ENCODE measurements at places on chromosomes 16 and 17. TPM values are rescaled to one million over a fixed set of nuclear protein-coding genes. Genes with fewer than 3 reads are reported as not detected.

DNA sequence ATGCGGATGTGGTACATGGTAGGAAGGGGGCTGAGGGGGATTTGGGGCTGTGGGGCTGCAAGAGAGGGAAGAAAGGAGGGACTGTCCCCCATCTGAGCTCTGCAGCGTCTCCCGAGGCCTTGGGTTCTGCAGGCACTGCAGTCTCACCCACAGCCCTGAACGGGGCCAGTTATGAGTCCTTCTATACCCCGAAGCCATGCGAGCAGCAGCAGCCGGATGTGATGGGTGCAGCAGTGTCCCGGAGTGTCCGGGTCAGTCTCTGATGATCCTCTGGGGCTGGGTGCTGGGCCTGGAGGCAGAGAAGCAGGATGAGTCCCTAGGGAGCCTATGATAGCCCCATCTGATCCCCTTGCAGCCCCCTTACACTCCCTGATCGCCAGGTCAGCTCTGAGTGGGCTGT lies 41.5 kb downstream of the CPNE2 start:
- no peak for DNase-seq

GRCh38 chr16:58442547-58442946 lies 50.3 kb downstream of the GINS3 start:
- no peak for DNase-seq

DNA sequence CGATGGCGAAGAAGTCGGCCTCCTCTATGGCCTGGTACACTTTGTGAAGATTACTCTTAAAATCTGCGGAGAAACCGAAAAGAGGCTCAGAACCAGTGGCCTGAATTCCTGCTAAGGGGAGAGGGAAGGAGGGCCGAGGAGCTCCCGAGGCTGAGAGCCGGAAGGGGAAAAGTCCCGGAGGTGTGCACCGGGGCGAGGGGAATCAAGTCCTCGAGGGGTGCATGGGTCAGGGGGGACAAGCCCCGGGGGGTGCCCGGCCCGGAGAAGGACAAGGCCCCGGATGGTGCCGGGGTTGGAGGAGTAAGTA lies 495 bp downstream of the PARN start:
- DNase-seq: no peak

GRCh38 chr17:14791221-14791620 lies 473.9 kb downstream of the PMP22 start:
- DNase-seq: no peak

GRCh38 chr16:2449118-2449517 lies 10.8 kb upstream of the TEDC2 start:
- no peak for DNase-seq

DNA sequence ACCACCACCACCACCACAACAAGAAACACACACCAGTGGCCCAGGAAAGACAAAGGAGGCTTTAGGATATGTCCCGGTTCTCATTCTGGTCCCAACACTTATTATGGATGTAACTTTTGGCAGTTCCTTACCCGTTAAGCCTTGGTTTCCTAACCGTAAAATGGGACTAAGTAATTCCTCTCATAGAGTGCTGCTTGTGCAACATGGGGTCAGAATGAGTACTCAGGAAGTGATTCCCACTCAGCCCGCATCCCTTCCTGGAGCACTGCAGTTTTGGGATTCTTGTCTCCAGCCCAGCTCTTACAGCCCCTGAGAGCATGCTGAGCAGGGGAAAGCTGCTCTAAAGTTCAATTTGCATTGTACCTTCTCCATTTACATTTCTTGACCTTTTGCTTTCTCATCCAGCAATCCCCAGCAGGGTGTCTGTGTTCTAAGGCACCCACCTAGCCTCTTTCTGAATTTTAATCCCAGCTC lies 262.6 kb downstream of the PRKCA start:
- no peak for DNase-seq

DNA sequence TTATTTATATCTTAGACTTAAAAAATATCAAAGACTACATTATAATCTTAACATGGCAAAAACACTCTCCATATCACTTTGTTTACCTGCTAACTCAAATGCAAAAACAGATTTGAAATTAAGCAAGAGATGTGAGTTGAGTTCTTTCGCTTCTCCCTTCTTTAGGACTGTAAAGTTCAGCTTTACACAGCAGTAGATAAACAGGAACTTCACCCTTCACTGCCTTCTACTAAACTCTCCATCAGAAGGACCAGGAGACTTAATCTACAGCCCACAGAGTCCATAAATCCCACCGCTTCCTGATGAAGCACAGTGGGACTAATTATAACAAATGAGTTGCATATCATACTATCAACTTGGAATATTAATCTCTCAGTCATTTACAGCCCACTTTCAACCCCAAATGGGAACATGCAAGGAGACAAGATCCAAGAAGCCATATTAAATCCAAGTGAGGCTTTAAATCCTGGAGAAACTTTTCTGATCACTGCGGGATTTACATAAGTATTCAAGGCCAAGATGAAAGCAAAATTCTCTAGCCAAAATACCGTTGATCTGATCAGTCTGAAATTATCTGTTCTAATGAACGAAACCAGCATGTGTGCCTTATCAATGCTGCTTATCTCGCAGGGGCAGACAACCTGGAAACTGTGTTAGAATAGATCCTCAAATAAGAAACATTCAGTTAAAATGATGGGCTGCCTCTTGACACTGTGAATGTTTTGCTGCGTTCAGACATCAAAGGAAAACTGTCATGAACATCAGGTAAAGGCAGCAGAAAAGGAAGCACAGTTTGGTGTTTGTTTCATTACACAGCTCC lies 1.6 kb downstream of the AMFR start:
- DNase-seq: no peak

DNA sequence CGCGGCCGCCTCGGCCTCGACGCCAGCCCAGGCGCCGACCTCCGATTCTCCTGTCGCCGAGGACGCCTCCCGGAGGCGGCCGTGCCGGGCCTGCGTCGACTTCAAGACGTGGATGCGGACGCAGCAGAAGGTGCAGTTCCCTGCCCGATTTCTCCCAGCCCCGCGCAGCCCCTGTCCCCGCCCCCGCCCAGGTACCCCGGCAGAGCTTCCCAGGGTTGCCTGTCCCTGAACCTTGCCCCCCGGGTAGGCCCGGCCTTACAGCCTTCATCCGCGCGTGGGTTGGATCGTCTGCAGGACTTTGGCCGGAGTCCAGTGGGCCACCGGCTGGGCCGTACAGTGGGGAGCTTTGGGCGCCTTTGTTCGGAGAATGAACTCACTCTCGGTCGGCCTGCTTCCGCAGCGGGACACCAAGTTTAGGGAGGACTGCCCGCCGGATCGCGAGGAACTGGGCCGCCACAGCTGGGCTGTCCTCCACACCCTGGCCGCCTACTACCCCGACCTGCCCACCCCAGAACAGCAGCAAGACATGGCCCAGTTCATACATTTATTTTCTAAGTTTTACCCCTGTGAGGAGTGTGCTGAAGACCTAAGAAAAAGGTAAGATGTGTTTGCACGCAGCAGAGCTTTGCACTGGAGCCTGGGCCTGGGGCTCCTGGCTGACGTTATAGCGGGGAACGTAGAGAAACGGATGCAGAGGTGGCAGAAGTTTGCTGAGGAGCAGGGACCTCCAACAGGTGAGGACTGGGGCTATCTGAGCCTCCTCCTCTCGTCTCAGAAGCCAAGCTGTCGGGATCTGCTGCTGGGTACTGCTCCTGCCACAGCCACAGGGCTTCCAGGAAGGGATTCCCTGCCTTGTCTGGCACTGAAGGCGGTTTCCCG lies 593 bp downstream of the GFER start:
- DNase-seq: no peak

DNA sequence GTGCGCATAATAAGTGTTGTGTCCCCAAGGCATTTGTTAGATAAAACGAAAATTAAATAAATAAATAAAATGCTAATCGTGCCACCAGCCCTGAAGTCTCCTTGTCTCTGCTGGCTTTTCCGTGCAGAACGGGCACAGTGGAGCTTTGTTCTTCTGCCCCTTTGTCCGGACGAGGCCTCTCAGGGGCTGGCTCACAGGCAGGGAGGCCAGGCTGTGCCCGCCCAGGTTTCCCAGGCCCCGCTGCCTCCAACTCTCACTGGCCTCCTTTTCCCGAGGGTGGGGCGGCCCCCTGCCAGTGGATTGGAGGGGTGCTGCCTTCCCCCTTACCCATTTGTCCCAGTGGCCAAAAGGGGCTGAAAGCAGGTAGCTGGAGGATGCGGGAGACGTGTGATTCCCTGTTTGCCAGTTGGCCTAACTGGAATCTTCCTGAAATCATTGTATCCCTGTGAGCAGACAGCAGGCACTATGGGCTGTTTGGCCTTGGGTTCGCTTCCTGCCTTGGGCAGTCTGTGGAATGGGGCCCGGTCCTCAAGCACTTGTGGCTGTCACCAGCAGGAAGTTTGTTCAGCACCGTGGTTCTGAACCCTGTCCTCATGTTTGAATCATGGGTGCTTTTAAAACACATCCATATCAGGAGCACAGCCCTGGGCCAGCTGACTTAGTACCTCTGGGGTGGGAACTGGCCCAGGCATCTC lies 64.4 kb downstream of the KSR1 start:
- peak; percentile 40 for DNase-seq

- DNase-seq: no peak
Measured at GRCh38 chr17:356671-357434, 4.2 kb upstream of the RPH3AL start.

DNA sequence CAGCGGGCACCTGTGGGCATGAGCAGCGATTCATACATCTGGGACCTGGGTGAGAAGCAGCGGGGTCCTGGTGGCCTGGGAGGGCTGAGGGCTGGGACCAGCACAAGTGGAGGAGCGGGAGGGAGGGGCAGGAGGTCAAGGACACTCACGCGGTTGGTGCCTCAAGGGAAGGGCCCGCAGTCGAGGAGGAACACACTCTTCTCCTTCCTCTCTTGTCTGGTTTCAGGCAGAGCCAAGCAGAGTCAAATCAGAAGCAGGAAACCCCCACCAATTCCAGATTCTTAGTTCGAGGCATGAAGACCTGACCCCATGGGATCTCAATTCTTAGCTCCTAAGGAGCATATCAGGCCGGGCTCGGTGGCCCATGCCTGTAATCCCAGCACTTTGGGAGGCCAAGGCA lies 15.7 kb downstream of the DNAI2 start:
- no peak for DNase-seq

GRCh38 chr16:12573730-12574383 lies 229.8 kb downstream of the CPPED1 start:
- no peak for DNase-seq

- DNase-seq: no peak
Measured at GRCh38 chr17:1060991-1061390, 64.1 kb downstream of the TIMM22 start.

GRCh38 chr16:1715220-1715619 lies 9.2 kb downstream of the MAPK8IP3 start:
- no peak for DNase-seq

DNA sequence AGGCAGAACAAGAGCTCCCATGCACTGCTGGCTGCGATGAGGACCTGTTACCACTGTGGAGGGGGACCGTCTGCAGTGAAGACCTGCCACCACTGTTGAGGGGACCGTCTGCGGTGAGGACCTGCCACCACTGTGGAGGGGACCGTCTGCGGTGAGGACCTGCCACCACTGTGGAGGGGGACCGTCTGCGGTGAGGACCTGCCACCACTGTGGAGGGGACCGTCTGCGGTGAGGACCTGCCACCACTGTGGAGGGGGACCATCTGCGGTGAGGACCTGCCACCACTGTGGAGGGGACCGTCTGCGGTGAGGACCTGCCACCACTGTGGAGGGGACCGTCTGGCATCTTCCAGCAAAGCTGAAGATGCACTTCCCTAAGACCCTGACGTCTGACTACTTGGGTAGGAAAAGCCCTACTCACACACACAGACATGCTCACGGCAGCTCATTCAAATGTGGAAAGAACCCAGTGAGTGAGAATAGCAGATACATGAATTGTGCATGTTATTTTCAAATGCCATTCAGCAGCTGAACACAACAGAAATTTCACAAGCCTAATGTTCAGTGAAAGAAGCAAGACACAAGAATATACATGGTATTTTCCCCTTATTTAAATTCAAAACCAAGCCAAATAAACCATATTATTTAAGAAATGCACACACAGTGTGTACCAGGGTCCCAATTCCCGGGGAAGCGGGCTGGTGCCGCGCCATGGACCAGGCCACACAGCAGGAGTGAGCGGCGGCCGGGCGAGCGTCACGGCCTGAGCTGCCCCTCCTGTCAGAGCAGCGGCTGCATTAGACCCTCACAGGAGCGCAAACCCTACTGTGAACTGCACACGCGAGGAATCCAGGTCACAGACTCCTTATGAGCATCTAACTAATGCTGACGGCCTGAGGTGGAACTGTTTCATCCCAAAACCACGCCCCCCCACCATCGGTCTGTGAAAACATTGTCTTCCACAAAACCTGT lies 64.2 kb upstream of the METRNL start:
- DNase-seq: no peak

DNA sequence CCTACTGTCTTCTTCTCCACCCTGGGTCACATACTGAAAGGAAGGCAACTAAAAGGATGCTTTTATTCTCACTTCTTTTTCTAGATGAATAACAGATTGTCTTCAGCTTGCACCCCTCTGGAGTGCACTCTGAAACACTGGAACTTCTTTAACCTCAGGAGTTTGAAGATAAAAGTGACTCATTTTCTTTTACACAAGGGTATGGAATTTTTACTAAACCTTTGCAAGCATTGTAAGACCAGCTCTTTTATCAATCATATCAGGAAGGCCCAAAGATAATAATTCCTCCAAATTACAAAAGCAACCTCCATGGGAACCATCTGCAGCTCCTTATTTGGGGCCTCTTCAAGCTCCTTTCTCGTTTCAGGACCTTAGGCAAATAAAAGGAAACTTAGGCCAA lies 193.5 kb upstream of the KIF2B start:
- DNase-seq: no peak

- no peak for DNase-seq
Measured at GRCh38 chr16:11205065-11205699, 50.8 kb downstream of the SOCS1 start.

- DNase-seq: no peak
Measured at GRCh38 chr16:88102597-88102996, 151.4 kb downstream of the BANP start.

DNA sequence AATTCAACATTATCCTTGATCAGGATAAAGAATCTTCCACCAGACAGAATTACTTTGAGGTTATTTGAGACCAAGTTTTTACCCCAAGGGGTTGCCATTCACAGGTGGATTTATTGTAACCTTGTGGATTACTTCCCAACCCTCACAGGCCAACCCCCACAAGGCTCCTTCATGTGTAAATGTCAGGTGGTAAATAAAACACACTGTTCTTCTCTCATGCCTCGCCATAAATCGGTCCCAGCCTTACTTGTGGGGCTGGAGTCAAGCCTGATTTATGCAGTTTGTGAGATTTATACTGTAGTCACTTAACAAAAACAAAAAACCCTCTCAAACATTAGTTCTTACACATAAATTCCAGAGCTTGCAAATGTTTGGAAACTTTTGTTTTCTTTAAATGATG lies 98.6 kb upstream of the IRX3 start:
- no peak for DNase-seq

The NOTUM gene
- 0.31 TPM for total RNA-seq

The ADAD2 gene
- not detected for total RNA-seq

The RNF222 gene
- not detected for total RNA-seq

The MYL11 gene
- total RNA-seq: 6.1 TPM

The SARM1 gene
- 17.8 TPM for total RNA-seq

The CUEDC1 gene
- total RNA-seq: 10.9 TPM

The DNAH9 gene
- total RNA-seq: 2.3 TPM

The SLFN12L gene
- total RNA-seq: not detected

The KRTAP9-4 gene
- total RNA-seq: not detected

The CTRB1 gene
- total RNA-seq: not detected

The TLE7 gene
- total RNA-seq: not detected

The RPRML gene
- total RNA-seq: 16.1 TPM

All from occipital lobe (tissue), 3 donors.